ENCODE measurements at places on chromosomes 6 and 20.

DNA sequence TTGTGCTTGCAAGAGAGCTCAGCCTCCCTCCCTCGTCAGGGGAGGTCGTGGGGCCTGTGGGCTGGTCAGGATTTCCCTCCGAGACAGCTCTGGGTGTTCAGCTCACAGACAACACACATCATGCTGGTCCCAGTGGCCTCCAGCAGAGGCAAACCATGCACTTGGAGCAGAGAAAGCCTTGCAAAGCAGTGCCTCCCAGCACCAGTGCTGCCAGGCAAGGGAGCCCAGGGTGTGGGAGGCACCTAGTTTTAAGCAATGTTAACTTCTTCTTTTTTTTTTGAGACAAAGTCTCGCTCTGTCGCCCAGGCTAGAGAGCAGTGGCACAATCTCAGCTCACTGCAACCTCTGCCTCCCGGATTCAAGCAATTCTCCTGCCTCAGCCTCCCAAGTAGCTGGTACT lies 34.0 kb upstream of the INSM1 start:
- DNase-seq, result no peak

DNA sequence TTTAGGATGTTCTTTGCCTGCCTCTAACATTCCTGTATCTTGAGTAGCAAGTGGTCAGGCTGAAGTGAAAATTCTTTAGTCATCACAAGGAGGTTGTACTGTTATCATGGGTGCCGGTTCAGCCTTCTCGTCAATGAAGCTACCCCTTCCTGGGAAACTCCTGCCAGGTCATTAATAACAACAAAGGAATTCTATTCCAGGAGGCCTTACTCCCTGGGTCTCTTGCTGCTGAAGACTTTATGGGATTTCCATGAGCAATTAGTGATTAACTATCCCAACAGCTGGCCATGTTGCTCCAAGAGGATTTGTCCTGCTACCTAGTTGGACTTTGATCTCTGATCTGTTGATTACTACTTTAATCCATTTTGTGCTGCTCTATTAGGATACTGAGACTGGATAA lies 62.7 kb upstream of the ELOVL5 start:
- no peak for DNase-seq

- DNase-seq, result no peak
Observed at GRCh38 chr6:167394339-167394738, 69.5 kb downstream of the TTLL2 start.

DNA sequence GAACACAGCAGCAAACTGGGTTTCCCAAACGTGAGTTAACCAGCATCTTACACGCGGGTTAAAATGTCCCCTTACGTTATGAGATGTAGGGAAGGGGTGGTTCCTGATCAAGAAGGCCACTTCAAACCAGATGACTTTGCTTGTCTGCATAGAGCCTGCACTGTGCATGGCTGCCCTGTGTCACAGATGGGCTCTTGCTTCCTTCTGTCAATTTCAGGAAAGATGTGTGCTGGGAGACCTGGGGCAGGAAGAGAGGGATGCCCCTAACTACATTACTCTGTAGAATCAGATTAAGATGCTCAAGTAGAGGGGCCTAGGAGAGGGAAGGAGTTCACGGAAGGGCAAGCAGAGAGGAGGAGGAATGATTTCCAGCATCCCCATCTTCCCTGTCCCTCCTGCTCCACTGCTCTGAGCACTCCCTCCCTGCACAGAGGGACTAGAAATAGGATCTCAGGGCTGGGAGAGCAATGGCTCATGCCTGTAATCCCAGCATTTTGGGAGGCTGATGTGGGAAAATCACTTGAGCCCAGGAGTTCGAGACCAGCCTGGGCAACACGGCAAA lies 63.5 kb upstream of the ZMYND8 start:
- no peak for DNase-seq

- DNase-seq, result no peak
Observed at GRCh38 chr20:10388597-10388996, 45.4 kb downstream of the MKKS start.

- DNase-seq, result no peak
Observed at GRCh38 chr20:31638317-31638716, 605 bp downstream of the COX4I2 start.

DNA sequence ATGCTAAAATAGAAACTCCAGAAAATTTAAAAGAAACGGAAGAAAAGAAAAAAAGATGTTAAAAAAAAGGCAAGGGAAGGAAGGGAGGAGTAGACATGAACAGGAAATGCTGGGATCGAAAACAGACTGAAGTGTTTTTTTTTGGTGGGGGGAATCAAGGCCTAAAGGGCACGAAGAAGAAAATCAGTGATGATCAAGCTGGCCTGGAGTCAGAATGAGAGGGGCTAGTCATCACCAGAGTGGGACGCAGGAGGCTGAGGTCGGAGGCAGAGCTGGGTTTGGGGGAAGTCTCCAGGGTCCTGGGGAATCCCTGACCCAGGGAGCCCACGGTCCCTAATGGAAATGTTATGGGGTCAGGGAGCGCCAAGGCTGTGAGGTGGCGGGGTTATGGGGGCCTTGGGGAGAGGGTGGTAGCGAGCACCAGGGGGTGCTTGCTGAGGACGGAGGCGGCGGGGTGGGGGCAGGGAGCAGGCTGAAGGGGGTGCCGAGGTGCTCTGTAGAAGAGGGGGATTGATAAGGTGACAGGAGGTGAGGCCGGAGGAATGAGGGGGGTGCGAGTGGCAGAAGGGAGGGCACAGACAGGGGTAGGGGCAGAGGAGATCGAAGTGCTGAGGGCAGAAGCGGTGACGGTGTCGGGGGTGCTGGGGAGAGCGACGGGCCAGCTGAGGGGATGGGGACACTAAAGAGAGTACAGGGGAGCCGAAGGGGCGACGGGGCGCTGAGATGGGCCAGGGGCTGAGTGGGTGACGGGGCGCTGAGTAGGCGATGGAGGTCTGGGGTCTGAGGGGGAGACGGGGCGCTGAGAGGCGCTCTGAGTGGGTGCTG lies 684 bp downstream of the ZNFX1 start:
- peak; percentile 60 for DNase-seq

DNA sequence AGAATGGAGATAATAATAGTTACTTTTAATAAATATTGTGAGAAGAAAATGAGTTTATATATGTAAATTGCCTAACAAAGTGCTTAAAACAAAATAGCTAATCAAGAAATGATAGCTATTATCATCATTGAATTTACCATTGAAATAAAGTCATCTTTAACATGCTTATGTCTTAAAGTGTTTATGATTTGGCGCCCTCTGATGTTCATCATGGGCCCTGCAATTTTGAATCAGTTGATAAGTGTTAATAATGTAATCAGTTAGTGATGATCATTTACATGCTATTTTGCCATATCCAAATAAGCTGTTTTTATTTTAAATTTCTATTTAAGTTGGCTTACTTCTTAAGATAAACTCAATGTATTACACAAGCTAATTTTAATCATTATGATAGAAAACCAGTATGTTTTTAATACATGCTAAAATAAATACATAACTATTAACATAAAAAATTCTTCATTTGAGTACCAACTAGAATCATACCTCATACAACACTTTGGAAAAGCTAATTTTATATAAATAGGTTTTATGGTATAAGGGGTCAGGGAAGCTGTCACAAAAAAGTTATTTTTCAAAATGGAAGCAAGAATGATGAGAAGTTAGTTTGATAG lies 39.2 kb upstream of the TPD52L1 start:
- DNase-seq, result no peak

GRCh38 chr20:15544742-15545141 lies 1028.5 kb downstream of the KIF16B start:
- DNase-seq, result no peak

GRCh38 chr6:18389479-18389878 lies 2.3 kb downstream of the RNF144B start:
- no peak for DNase-seq

DNA sequence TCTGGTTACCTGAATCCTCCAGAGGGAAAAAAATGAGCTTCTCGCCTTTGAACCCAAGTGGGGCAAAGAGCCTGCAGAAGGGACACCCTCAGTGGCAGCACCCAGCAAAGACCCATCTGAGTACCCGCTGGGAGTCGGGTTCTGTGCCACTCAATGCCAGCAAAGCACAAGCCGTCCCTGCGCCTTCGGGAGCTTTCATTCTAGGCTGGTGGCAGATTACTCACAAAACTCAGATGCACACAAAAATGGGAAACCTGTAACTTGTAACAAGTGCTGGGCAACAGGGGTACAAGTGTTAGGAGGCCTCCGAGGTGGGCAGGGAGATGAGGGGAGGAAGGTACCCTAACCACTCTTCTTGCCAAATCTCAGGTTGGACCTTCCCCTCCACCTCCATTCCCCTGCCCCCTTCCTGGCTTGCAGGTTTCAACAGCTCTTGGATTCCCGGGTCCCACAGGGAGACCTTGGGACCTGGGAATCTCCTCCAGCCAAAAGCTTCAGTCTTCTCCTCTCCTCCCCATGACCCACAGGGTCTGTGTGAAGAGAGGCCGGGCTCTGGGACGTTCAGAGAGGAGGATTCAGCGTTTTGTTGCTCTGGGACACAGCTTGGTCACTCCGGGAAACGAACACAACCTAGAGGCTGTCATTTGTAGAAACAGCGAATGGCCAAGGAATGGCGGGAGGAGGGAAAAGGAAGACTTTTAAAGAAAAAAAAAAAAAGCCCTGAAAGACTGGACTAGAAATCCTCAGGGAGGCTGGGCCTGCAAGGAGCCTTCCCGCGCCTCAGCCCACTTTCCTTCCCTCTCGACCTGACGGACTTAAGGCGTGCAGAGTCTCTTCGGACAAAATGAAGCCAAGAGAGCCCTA lies 1.2 kb upstream of the PARD6B start:
- no peak for DNase-seq

- DNase-seq, result no peak
Observed at GRCh38 chr6:7542874-7543624, 1.6 kb downstream of the DSP start.

DNA sequence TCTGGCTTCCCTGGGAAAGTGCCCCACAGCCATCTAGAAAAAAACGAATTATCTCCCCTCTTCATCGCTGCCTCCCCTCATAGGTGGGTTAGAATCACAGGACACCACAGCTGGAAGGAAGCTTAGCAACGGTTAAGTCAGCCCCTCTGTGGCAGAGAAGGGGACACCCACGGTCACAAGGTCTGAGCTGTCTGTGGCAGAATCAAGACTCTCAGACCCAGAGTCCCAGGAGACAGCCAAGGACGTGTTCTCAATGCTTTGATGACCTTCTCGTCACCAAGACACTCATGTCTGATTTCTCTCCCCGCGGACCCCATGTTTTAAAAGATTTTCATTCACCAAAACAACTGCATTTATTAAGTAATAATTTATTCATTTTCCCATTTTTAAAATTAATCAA lies 221.5 kb downstream of the NRN1 start:
- DNase-seq, result no peak

DNA sequence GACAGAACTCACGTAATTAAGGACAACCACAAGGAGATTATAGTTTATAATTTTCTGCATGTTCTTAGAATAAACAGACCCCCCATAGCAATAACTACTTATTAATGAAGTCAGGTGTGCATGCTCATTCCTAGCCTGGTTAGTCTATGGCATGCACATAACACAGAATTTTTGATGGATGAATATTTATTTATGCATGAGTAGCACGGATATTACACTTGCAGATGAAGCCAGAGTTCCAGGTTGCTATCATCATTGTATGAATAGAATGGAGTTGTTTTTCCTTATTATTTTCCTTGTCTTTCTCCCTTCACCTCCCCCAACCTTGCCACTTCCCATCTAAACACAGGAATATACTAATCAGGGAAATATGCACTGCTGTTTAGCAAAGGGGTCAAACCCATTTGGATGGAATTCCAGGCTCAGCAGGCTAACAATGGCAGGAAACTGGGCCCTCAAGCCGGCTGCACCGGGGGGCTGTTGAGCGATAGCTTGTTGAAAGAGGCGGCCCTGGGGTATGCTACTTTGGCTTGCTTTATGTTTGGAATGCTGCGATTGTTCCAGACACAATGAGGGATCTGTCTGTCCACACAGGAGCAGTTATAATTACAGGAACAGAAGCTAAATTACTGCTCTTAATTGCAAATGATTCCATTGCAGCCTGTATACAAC lies 112.6 kb downstream of the TMEM170B start:
- DNase-seq, result no peak

DNA sequence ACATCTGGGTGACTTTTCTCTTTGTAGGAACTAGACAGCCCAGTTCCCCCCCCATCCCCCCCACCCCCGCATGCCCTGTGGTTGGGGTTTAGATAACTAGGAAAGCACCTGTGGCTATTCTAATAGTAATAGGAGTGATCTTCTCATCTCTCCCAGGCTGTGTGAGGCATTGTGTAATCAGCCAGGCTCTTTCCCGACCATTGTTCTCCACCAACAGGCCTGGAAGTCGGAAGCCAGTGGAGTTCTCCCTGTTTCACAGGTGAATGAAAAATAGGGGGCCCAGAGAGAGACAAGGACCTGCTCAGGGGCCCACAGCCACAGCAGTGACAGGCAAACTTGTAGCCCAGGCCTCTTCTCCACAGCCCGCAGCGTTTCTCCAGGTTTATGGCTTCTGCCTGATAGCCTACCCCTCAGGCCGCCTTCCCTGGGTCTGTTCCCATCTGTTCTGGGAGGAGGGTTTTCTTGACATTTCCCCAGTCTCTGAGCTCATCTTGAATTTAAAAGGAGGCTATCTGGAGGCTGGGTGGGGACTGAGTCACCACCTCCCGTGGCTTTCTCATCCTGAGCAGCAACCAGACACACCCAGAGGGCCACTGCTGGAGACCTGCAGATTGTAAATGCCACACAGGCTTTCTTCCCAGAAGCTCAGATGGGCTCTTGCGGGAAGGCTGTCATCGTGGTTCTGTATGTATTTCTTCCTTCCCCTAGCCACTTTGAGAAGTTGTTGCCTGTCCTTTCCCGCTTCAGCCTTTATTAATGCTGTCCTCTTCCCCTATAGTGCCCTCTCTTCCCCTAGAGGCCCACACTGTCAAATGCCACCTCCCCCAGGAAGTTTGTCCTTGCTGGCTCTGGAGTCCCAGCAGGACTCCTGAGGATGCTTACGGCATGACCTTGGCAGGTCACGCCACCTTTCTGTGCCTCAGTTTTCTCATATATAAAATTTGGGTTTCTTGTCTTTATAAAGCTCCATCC lies 75.9 kb upstream of the MYL9 start:
- DNase-seq, result no peak

DNA sequence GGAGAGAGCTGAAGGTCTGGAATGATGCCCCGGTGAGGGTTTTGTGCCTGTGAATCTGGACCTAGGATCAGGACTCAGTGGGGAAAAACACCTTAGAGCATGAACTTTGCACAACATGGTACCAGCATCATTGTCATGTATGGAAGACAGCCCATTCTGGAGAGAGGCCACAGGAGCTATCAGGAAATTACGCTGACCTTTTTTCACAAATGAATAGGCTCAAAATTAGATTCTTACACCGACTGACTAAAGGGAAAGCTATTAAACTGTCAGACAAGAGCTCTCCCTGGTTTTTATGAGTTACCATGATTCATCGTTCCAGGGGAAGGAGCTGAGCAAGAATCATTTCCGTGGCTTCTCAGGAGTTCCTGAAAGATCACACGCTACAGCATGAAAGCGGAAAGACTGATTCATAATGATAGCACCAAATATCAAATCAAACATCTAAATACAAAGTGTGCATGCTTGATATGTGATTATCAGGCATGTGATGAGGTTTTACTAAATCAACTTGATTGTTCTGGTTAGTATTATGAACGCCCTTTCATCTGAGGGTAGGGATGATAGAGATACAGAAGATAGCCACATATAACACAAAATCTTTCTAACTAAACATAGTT lies 224.9 kb upstream of the SMLR1 start:
- DNase-seq, result peak; percentile 13
